EH (cell line): ENCODE measurements at places on chromosomes 12 and 14.

DNA sequence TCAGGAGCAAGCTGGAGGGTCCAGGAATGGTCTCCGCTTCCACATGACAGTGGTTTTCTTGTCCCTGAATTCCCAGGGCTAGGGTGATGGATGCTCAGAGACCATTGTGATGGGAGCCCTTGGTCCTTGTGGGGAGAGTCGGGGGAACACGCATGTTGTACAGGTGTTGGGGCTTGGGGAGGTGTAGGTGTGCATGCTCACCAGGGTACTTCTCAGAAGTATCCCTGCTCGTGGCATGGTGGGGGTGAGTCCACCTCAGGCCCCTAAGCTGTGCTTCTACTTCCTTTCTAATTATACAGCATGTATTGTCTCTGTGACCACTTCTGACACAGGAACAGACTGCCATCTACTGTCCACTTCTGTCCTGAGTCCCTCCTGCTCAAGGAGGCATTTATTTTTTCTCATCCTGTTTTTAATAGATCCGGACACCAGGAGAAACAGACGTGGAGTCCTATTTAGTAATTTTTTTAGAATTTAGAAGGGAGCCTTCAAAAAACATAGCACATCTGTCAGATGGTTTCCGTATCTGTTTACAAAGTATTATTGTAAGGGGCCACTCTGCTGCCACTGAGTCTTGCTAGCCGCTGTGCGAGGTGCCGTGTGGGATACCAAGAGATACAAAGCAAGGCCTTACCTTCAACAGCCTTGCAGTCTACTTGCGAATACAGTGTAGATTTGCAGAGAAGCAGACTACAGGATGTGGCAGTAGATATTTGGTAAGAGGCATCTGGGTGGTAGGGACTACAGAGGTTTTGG lies 10.5 kb downstream of the NTF3 start:
- DNase-seq: peak; percentile 81

DNA sequence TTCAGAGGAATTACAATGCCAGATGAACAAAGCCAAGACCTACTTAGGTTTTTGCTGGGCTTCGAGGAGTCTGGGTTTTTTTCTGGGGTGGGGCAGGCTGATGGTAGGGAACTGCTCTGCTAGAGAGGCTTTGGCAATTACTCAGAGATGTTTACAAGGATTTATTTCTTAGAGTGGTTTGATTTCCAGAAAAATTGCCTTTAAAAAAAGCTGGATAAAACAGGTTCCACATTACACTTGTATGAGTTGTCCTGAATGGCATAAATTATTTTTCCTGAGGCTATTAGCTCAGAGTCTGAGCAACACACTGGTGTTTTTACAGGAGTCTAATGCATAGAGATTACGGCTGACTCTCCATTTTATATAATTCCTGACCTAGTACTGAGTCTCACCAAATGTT lies 118.5 kb upstream of the FRMD6 start:
- peak; percentile 95 for DNase-seq

DNA sequence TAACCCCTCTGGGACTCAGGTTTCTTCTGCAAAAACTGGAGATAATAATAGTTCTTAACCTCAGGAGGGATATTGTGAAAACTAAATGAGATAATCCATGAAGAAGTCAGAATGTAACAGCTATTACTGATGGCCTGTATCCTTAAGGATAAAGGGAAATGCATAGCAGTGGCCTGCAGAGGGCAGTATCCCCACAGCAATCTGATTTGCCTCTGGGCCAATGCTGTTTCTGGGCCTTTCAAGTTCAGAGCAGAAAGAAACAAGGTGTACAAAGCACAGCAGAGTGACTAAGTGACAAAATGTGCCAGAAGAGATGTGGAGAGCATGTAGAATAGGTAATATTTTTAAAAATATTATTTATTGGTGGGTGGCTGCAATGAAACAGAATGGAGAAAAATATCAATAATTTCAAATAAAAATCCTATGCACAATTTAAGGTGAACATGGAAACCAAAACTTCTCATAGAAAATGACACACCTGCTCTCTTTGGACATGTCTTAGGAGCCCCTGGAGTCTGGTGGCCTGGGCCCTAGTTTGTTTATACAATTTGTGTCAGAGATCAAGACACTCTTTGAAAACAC lies 90.3 kb downstream of the C12orf75 start:
- peak; percentile 84 for DNase-seq

DNA sequence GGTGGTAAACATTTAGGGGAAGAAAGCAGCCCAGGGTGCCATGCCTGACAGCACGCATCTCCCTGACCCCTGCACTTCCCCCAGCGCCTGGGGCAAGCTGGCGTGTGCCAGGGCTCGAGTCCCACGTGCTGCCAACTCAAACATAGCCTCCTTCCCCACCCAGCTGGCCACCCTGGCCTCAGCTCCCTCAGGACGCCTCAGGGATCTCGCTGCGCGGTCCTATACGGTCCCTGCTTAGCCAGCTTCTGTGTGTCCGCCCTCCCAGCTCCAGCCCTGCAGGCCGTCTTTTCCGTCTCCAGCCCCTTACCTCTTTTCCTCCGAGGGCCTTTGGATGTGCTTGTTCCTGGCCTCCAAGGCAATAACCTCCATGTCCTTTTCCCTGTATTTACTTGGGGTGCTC lies 71.0 kb downstream of the TESC start:
- no peak for DNase-seq

- peak; percentile 36 for DNase-seq
These were observed 332.9 kb downstream of the BCAT1 start for GRCh38 chr12:24615967-24616411.

DNA sequence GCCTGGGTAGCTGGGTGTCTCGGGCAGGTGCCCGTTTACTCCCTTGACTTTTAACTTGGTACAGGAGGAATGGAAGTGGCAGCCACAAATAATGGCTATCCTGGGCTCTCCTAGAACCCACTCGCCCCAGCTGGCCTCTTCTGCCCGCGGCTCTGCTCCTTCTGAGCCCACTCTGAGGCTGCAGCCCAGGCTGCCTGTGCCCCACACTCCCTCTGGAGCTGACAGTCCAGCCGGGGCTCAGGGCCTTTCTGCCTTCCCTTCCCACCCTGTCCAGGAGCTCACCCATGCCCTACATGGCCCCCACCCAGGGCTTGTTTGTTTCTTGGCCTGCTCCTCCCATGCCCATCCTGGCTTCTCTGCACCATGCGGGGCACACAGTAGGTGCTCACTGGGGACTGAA lies 15.6 kb downstream of the ZNF839 start:
- DNase-seq: no peak
